ENCODE measurements at places on chromosomes 6 and 20. TPM values are rescaled to one million over a fixed set of nuclear protein-coding genes. Genes with fewer than 3 reads are reported as not detected.

DNA sequence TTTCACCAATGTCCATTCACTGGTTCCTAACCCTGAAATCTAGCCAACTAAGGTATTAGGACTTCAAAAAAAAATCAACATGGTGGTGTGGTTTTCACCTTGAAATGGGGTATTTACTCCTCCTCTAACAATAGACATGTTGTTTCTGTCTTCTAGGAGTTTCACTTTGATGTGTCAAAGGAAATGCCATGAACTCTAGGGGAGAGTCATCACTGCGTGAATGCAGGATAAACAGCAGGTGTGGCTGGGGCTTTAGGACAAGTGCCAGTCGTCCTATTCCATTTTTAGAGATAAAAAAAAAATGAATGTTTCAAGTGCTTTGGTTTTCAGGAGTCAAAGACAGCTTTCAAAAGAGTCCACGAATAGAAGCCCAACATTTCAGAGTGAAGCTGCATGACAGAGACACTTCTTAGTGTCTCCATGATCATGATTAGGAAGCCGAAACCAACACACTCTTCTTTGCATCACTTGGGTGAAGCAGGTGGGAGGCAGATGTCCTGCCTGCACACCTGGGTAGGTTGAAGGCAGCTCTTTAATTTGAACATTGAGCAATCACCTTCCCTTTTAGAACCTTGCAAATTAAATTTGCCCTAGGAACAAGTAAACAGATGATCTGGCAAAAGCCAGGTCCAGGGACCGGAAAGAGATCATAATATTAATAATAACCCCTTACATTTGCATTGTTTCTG, 328.5 kb upstream of the PRDM1 start:
- no peak for DNase-seq

DNA sequence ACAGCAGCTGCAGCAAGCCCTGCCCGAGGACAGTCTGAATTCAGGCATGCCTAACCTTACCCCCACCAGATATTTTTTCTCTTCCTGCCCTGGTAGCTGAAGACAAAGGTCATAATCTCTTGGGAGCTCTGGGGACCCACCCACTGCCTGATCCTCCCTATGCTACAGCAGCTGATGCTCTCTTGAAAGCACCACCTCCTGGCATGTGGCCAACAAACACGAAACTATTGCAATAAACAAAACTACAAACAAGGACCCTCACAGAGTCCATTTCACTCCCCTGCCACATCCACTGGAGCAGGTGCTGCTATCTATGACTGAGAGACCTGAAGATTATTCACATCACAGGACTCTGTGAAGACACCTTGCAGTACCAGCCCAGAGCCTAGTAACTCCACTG, 238.5 kb upstream of the HS3ST5 start:
- no peak for DNase-seq

DNA sequence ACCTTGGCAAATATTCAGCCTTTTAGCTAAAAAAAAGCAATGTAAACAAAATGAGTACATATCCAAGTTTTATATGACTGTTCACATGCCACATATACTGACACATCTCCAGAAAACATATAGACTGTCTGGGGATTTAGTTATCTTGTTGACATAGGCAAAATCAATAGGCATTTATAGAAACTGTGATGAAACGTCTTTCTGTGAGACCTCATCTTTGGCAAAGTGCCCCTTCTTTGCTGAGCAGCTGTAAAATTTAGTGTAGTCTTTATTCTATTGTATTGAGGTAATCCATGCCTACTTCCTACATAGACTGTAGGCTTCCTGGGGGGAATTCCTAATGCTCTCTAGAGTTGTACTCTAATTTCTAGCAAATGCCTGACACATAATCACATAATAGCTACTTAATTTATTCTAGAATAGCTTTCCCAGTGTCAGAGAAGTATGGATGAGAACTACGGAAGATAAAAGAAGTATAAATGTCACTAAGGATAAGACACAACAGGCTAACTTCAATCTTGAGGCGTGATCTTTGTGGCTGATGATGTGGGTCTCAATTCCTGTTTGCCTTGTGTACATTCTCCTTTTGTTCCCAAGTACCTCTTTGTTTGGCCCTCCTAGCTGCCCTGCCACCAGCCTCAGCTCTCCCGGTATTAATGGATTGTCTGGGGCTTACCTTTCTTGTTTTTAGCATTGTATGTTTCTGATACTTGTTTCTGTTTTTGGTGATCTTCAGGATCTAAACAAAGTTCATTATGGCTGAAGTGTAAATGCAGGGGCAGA, 30.6 kb downstream of the PTCHD4 start:
- no peak for DNase-seq

DNA sequence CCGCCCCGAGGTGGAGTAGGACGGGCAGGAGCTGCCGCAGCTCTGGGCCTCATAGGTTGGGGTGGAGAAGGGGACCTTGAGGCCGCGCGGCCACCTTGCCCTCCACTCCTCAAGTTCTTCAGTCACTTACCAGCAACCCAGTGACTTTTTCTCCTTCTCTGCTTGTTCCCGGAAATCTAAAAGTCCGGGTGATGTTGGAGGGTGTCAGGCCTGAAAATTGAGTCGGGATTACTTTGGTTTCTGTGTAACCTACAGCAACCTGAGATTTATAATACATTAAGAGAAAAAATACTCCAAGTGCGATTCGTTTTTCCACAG, 338 bp downstream of the RWDD1 start:
- no peak for DNase-seq

DNA sequence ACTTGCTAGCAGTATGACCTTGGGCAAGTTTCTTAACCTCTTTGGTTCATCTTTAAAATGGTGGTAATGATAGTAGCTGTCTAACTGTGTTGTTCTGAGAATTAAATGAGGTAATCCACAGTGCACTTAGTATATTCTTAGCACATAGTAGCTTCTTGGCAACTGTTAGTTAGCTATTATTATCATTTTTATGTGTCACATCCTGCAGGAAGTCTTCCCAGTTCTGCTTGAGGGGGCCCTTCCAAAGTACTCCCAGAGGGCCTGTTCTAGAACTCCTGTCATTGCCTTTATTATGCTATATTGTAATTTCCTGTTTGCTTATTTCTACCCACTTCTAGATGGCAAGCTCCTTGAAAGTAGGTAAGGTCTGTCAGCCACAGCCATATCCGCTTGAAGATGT, 30.6 kb downstream of the ANKS1A start:
- DNase-seq = no peak

GRCh38 chr6:48912503-48912902, 550.5 kb downstream of the MMUT start:
- no peak for DNase-seq

DNA sequence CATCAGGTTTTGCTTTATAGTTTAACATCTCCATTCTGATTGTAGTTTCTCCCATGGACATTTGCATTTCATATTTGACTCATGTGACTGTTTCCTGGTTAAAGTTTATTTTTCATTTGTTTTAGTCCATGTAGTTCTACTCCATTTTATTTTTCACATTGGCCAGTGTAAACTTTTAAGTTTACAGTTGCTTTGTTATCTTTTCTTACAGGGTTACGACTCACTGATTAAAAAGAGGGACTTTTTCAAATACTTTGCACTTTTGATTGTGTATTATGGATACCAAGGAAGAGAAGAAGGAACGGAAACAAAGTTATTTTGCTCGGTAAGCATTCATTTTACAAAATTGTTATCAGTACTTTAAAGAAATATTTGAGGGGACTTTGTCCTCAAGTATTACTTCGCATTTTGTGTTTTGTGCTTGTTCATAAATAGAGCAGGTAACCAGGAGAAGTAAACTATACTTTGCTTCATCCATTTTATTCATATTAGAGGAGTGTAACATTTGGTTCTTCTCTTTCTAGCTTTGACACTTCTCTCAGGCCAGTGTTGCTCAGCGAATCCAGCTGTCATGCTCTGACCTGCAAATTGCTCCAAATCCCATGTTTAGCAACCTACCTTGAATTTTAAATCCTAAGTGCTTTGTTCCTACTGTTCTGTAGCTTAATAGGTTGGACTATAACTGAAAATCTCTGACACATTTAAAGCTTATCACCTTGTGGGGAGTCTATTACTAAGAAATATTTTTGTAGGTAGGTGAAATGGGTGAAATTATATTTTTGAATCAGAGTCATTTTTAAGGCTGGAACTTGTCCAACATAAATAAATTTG, 24.5 kb downstream of the NCOA7 start:
- DNase-seq = no peak

GRCh38 chr6:107634324-107635056, 144.6 kb downstream of the SOBP start:
- DNase-seq = no peak

DNA sequence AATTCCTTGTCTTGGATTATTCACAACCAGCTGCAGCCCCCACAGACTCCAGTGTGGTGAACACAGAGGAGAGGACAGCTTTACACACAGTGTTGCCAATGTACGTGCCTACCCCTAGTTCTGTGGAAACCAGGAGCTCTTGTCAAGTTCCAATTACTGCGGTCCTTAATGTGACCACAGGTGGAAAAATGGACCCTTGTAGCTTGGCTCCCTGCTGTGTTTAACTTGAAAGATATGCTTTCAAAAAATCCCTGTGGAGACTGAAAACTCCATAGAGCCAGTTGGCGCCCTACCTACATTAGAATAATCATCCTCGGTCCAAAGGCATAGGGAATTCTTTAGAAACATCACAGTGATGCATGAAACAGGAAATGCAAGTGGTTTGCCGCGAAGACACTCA, 118.3 kb upstream of the SLC22A23 start:
- DNase-seq = no peak

DNA sequence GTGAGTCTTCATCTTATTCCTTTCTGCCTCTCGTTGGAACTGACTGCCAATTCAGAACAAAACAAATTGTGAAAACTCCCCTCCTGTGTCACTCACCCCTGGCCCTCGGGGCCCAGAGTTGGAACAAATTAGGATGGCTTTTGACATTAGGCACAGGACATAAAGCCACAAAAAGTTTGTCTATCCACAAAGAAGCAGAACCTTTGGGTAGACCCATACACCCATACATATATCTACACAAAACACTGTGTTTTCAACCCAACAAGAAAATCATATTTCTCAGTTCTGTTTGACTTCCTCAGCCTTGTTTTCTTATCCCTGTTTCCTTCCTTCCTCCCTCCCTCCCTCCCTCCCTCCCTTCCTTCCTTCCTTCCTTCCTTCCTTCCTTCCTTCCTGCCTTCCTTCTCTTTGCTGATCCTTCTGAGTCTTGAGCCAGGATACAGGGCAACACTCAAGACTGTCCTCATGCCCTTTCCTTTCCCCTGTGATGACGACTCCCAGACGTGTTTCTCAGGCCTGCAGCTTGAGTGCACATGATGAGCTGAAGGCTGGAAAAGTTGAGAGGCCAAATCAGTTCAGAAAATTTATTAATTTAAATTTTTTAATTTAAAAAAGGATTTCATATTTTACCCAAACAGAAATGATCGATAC, 41.7 kb upstream of the NKX2-2 start:
- DNase-seq = no peak

DNA sequence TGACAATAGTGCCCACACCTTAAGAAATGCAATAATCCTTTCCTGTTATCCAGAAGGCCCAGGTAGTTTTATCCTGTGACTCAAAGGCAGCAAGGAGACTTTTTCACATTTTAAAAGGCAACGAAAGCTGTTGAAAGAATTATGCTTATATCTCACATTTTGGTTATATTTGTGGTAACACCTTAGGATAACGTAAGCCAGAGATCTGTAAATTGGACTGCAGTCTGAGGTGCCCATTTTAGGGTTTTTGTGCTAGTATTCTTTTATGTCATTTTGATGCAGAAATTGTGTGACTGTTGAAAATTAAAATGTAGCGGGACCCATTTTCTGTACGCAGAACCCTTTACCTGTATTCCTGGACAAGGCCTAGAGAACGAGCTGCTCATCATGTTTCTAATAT, 24.3 kb upstream of the MTHFD1L start:
- no peak for DNase-seq

DNA sequence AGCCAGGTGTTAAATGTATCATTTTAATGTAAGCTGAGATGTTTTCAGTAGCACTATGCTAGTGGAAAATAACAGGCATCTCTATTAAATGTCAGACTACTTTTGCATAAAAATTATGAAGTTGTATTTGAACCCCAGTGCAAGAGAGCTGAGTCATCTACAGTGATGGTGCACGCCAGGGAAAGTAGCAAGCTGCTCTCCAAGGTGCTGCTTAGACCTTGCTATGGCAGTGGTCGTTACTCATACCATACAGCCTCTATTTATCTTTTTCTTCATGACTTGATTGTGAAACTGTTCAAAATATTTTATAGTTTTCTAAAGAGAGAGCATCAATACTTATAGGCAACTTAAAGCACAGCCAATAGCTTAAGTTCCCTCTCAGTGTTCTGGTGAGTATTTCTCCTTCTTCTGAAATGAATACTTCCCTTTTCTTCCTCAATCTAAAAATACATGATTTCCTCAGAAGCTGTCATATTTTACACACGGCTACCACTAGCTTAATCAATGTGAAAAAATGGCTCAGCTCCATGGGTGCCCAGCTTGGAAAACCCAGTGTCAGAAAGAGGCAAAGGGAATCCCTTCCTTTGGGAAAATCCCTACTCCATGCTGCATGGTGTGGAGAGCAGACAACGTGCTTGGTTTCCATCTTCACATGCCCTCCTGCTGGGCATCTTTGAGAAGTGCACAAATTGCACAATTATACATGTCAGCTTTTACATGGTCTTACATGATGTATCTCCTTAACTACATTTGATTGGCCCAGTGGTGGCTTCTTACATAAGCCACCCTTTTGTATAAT, 105.6 kb downstream of the ELOVL4 start:
- DNase-seq = no peak

- DNase-seq = peak; percentile 70
Observed at GRCh38 chr6:140062043-140063020, 687.9 kb upstream of the CITED2 start.

DNA sequence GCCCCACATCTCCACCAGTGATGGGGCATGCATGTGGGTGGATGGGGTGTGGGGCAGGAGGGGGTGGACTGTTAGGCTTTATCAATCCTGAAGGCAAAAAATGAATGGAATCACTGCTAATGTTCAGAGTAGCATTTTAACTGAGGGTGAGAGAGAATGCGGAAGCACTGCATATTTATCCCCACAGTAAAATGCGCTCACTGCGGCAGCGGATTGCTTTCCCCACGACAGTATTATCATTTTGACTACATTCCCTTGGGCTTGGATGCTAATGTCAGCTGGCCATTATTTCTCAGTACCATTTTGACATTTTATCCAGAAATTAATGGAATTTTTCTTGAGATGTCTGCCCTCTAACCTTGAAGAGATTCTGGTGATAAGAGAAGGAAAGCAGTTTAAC, 13.4 kb downstream of the ALDH8A1 start:
- no peak for DNase-seq

LST1 gene
- total RNA-seq = 4.2 TPM

EGFL8 gene
- 17.6 TPM for total RNA-seq

ARMH2 gene
- not detected for total RNA-seq

SCUBE3 gene
- 3.9 TPM for total RNA-seq

MYBL2 gene
- 2.3 TPM for total RNA-seq

COX7A2 gene
- total RNA-seq = 137 TPM

TMEM217 gene
- 3.4 TPM for total RNA-seq

DPPA5 gene
- total RNA-seq = not detected
